ENCODE measurements at places on chromosomes 5 and 9.
A peak's percentile ranks its signal among the peaks of the same experiment; 100 is the strongest.

GRCh38 chr5:56856541-56857178 lies 41.3 kb downstream of the MAP3K1 start:
- H3K4me1 ChIP-seq = peaks cover 59% of the 10 kb centered on the region
- DNase-seq = no peak
- peaks cover 30% of the 10 kb centered on the region for H3K36me3 ChIP-seq
- H3K27me3 ChIP-seq = no peaks in the 10 kb centered on the region

GRCh38 chr5:134543820-134544614 lies 18.5 kb downstream of the JADE2 start:
- H3K4me1 ChIP-seq = peaks cover 74% of the 10 kb centered on the region
- peaks cover 32% of the 10 kb centered on the region for H3K36me3 ChIP-seq
- peak overlapping the region; percentile 79 for H3K27ac ChIP-seq
- DNase-seq = peak; percentile 15
- no peaks in the 10 kb centered on the region for H3K27me3 ChIP-seq

GRCh38 chr5:159581502-159582249 lies 251.4 kb upstream of the IL12B start:
- no peak overlapping the region for H3K4me3 ChIP-seq
- no peak for DNase-seq
- no peaks in the 10 kb centered on the region for H3K36me3 ChIP-seq
- H3K27ac ChIP-seq = no peak overlapping the region

DNA sequence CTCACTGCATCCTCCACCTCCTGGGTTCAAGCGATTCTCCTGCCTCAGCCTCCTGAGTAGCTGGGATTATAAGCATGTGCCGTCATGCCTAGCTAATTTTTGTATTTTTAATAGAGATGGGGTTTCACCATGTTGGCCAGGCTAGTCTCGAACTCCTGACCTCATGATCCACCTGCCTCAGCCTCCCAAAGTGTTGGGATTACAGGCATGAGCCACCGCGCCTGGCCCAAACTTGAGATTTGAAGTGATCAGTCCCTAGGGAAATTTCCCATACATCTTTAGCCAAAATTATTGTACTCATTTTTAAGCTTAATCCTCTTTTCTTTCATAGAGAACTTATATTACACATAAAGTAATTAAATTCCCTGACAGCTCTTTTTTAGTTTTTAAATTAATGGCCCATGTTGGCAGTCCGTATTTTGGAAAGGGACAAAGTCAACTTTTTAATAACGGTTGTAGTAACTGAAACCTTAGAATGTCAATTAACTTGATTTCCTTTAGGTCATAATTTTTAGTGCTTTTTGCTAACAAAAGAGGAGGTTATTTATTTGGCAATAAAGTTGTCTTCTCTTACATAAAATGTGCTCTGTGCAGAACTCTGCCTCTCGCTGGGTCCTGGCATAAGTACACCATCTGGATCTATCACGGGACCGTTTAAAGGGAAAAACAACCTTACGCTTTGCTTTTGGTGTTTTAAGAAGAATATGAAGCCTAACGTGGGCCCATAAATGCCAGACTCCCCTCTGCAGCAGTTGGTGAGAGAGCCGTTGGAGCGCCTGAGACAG lies 142.3 kb upstream of the OTULINL start:
- no peak for DNase-seq
- H3K4me1 ChIP-seq = peaks cover 33% of the 10 kb centered on the region
- no peaks in the 10 kb centered on the region for H3K36me3 ChIP-seq
- peak overlapping the region; percentile 82 for H3K27ac ChIP-seq
- H3K27me3 ChIP-seq = no peaks in the 10 kb centered on the region
- H3K4me3 ChIP-seq = no peak overlapping the region

GRCh38 chr9:123508048-123508447 lies 152.1 kb downstream of the CRB2 start:
- H3K27me3 ChIP-seq = no peaks in the 10 kb centered on the region
- H3K4me1 ChIP-seq = peaks cover 18% of the 10 kb centered on the region
- peaks cover 3% of the 10 kb centered on the region for H3K36me3 ChIP-seq
- H3K27ac ChIP-seq = no peak overlapping the region

DNA sequence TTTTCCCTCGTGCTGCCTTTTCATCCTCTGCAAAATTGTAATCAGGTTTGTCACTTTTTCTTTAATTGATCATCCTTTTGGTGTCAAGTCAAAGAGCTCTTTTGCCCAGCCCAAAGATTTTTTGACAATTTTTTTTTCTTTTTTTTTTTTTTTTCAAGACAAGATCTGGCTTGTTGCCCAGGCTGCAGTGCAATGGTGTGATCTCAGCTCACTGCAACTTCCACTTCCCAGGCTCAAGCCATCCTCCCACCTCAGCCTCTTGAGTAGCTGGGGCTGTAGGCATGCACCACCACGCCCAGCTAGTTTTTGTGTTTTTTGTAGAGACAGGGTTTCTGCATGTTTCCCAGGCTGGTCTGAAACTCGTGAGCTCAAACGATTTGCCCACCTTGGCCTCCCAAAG lies 36.7 kb downstream of the CDK7 start:
- H3K4me1 ChIP-seq = peaks cover 17% of the 10 kb centered on the region
- no peak overlapping the region for H3K4me3 ChIP-seq
- no peak for DNase-seq
- no peaks in the 10 kb centered on the region for H3K27me3 ChIP-seq
- no peak overlapping the region for H3K27ac ChIP-seq
- peaks cover 57% of the 10 kb centered on the region for H3K36me3 ChIP-seq

- no peak for DNase-seq
- H3K27ac ChIP-seq = no peak overlapping the region
- no peaks in the 10 kb centered on the region for H3K27me3 ChIP-seq
- no peaks in the 10 kb centered on the region for H3K36me3 ChIP-seq
- H3K4me1 ChIP-seq = peaks cover 23% of the 10 kb centered on the region
- H3K4me3 ChIP-seq = no peak overlapping the region
Observed at GRCh38 chr5:169100735-169101075, 200.2 kb downstream of the SLIT3 start.

DNA sequence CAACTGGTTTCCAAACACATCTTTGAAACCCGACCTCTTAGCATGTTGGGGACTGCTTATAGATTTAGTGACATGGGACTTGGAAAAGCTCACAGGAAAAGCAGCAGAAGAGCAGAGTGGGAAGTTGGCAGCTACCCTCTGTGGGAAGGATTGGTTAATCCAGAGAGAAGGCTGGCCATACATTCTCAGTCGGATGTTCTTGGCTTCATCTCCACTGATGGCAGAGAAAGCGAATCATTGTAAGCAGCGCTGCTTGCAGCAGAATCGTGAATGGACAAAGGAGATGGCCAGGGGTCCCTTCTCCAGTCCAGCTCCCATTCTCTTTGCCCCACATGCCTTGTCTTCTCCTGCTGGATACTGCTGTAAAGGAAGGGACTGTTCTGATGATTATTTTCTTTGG lies 62.7 kb downstream of the MEGF10 start:
- no peaks in the 10 kb centered on the region for H3K4me1 ChIP-seq
- H3K36me3 ChIP-seq = no peaks in the 10 kb centered on the region
- H3K27me3 ChIP-seq = peaks cover 10% of the 10 kb centered on the region
- H3K4me3 ChIP-seq = no peak overlapping the region
- no peak for DNase-seq
- no peak overlapping the region for H3K27ac ChIP-seq

DNA sequence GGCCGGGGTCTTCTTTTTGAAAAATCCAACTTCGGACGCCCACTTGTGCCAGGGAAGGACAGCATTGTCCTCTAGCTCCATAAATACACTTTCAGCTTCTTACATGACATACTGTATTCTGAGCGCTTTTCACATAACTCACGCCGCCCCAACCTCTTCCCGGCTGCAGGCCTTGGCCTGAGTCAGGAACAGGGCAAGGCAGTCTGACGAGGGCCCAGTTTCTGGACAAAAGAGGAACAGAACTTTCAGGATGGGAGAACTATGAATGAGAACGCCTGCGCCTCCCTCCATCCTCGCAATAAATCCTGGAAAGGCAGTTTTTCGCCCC lies 650 bp downstream of the DCTN4 start:
- peaks cover 33% of the 10 kb centered on the region for H3K36me3 ChIP-seq
- DNase-seq = no peak
- H3K27me3 ChIP-seq = no peaks in the 10 kb centered on the region
- peak overlapping the region; percentile 86 for H3K4me3 ChIP-seq
- peak overlapping the region; percentile 96 for H3K27ac ChIP-seq

GRCh38 chr5:79235261-79235633 lies 684 bp upstream of the JMY start:
- H3K36me3 ChIP-seq = no peaks in the 10 kb centered on the region
- peaks cover 51% of the 10 kb centered on the region for H3K4me1 ChIP-seq
- H3K27me3 ChIP-seq = no peaks in the 10 kb centered on the region
- no peak for DNase-seq
- H3K4me3 ChIP-seq = peak overlapping the region; percentile 79
- H3K27ac ChIP-seq = peak overlapping the region; percentile 86

GRCh38 chr9:5646116-5646515 lies 17.2 kb downstream of the RIC1 start:
- H3K27me3 ChIP-seq = no peaks in the 10 kb centered on the region
- H3K4me3 ChIP-seq = no peak overlapping the region
- no peak for DNase-seq

DNA sequence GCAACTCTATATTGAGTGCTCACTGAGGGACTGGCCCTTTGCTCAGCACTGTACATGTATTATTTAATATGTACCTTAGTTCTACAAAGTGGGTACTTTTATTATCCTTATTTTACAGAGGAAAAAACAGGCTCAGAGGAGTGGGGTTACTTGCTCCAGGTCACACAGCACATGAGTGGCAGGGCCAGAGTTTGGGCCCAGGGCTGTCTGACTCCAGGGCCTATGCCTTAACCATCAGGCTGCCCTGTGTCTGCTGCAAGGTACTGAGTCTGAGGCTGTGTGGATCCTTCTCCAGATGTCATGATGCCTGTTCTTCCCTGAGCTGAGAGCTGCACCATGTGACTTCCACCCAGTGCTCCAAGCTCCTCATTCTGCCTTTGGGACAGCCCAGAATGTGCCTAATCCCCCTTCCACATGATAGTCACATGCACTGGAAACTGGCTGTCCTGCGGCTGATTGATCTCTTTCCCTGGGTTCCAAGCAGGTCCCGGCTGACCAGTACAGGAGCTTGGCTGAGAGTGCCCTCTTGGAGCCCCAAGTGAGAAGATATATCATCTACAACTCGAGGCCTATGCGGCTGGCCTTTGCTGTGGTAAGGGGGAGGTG lies 15.4 kb downstream of the TMEM268 start:
- no peaks in the 10 kb centered on the region for H3K27me3 ChIP-seq
- H3K4me1 ChIP-seq = peaks cover 10% of the 10 kb centered on the region
- H3K36me3 ChIP-seq = peaks cover 41% of the 10 kb centered on the region
- DNase-seq = no peak

- H3K4me3 ChIP-seq = peak overlapping the region; percentile 4
- no peaks in the 10 kb centered on the region for H3K27me3 ChIP-seq
- H3K36me3 ChIP-seq = no peaks in the 10 kb centered on the region
- peaks cover 44% of the 10 kb centered on the region for H3K4me1 ChIP-seq
Observed at GRCh38 chr9:114238891-114239875, 83.7 kb upstream of the ORM1 start.

- H3K36me3 ChIP-seq = no peaks in the 10 kb centered on the region
- no peak overlapping the region for H3K4me3 ChIP-seq
- H3K27me3 ChIP-seq = no peaks in the 10 kb centered on the region
Observed at GRCh38 chr9:108274971-108275370, 580.8 kb downstream of the ACTL7B start.

DNA sequence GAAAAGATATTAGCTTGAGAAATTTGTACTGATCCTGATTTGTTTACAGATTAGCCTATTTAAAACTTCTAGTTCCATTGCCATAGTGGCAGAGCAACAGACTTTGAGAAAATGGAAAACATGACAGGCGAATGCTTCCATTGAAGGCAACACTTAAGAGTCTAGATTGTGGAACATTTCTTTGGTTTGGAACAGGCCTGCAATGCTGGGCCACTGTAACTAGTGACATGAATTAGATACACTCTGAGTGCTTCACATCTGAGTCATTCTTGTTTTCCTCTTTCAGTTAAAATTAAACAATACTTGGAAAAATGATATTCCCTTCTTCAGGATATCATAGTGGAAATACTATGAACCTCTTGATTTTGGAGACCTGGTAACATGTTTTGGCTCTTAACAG lies 453.6 kb upstream of the TUSC1 start:
- no peaks in the 10 kb centered on the region for H3K36me3 ChIP-seq
- no peak overlapping the region for H3K27ac ChIP-seq
- no peaks in the 10 kb centered on the region for H3K27me3 ChIP-seq
- H3K4me1 ChIP-seq = no peaks in the 10 kb centered on the region

DNA sequence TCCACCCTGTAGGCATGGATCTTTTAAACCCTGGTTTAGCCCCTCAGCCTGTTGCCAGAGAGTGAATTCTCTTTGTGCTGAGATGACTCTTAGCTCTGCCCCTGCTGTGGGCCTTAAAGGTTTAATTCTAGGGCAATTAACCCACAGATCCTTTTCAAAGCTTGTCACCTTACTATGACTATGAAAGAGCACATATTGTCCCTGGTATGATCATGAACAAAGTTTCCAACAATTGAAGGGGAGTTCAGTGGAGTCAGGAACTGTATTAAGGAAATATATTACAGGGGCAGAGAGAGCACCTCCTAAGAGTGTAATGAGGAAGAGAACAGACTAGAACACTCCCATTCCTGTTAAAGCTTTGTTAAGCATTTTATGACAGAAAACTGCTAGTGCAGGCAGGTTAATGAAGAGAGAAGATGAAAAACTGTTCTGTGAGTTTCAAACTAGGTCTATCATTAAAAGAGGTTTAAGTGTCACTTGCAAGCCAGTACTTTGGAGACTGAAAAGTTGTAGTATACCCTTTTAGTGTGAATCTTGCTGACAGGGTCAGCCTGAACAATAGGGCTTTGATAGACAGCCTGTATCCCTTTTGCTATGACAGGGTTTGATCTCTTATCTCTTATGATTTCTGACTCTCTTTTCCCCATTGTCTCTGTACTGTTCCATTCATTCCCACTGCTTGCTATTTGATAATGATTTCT lies 104.2 kb upstream of the ELL2 start:
- H3K4me1 ChIP-seq = peaks cover 10% of the 10 kb centered on the region
- H3K27ac ChIP-seq = no peak overlapping the region
- H3K27me3 ChIP-seq = no peaks in the 10 kb centered on the region
- no peak for DNase-seq
- no peaks in the 10 kb centered on the region for H3K36me3 ChIP-seq

DNA sequence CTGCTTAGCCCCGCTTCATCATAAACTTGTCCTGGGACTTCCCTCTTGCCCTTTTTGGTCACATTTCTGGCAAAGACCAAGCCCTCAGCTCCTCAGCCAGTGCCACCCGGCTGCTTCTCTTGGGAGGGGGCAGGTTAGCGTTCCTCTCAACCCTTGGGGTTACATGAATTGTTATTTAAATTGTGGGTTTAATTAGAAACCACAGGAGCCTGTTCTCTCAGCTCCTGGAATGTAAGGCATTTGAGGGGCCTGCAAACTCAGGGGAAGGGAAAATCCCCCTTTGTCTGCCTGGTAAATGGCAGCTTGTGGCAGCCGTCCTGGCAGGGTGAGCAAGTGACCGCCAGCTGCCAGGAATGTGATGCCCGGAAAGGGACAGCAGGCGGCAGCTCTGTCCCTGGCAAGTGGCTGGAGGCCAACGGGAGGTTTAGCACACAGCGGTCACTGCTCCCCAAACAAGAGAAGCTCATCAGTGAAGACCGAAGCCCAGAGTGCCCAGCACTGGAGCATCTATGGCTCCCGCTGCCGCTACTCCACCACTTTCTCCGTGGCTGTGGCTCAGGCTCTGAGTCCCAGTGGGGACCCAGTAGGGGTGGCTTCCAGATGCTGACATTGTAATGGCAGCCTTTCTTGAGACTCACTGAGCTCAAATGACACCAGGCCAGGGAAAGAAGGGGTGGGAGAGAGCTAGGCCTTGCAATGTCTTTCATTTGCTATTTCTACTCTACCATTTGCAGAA lies 51.7 kb downstream of the SHB start:
- DNase-seq = peak; percentile 71
- H3K27me3 ChIP-seq = no peaks in the 10 kb centered on the region
- H3K27ac ChIP-seq = peak overlapping the region; percentile 74
- no peak overlapping the region for H3K4me3 ChIP-seq
